ENCODE measurements at places on chromosomes 6 and 20.

- DNase-seq, result no peak
Measured at GRCh38 chr6:12478921-12479320, 188.8 kb downstream of the EDN1 start.

- DNase-seq, result no peak
Measured at GRCh38 chr6:37584654-37585522, 85.2 kb upstream of the CCDC167 start.

DNA sequence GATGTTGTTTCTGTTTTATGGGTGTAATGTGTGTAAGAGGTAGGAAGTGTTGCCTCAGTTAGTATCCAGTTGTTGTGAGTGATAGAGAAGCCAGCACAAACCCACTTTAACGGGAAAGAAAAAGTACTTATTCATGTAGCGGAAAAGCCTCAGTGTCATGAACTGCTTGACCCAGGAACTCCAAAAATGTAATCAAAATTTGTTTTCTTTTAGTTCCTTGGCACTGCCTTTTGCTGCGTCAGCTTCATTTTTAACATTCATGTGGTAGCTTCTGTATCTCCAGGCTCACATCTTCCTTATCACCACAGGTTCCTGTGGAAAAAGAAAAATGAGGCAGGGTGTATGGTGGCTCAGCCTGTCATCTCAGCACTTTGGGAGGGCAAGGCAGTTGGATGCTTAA lies 46.4 kb upstream of the CCDC28A start:
- DNase-seq, result no peak

- no peak for DNase-seq
Measured at GRCh38 chr20:36315545-36316351, 9.6 kb downstream of the DLGAP4 start.

DNA sequence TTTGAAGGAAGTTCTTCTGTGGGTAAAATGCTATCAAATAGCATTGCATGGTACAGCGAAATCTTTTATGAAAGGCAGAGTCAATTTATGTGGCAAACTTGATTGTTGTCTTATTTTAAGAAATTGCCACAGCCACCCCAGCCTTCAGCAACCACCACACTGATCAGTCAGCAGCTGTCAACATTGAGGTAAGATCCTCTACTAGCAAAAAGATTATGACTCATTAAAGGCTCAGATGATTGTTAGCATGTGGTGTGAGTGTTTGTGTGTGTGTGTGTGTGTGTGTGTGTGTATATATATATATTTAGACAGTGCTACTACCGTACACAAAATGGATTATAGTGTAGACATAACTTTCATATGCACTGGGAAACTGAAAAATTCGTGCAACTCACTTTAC lies 27.8 kb downstream of the LRRN4 start:
- no peak for DNase-seq

DNA sequence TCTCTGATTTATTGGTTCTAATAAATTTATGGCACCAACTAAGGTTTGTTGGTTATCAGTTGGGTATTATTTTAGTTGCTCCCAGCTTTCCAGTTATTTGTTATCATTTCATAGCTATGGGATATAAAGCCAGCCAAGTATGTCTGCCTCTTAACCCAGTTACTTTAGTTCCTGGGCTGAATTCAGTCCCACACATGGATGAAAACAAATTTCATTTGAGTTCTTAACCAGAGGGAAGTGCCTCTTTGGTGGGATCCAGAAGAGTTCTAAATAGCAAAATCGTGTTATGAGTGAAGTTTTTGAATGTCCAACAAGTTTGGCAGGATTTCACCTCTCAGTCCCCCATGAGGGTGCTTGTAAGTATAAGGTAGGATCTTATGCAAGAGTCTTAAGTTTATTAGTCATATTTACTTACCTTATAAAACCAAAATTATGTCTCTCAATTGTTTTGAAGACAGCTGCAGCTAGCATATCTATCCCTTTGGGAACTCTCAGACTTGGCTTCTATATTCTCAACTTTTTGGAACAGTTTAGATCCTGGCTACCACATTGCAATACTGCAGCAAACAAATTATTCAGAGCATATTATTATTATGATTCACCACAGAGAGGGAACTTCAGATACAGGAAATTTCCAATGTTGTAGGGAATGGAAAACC lies 683.6 kb downstream of the BCKDHB start:
- DNase-seq, result no peak

DNA sequence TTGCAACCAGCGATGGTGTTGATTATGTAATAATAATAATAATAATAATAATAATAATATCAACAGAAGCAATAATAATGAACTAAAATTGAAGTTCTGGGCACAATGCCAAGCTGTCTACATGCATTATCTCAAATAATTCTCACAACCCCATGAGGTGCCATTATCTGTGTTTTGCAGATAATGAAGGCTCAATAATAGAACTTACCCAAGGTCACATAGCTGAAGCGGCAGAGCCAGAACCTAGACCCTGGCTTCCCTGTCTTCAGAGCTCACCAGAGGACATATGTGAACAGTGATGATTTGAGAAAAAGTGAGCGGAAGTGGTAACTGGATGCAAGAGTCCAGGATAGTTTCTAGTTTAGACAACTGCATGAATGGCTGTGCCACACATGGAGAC lies 91.0 kb downstream of the HIVEP1 start:
- DNase-seq, result no peak

- DNase-seq, result no peak
Measured at GRCh38 chr6:34095741-34096140, 50.1 kb downstream of the GRM4 start.

- no peak for DNase-seq
Measured at GRCh38 chr20:40160097-40160550, 528.9 kb downstream of the MAFB start.

- peak; percentile 20 for DNase-seq
Measured at GRCh38 chr20:25237610-25238318, 10.1 kb upstream of the PYGB start.

GRCh38 chr6:15309611-15310283 lies 63.9 kb downstream of the JARID2 start:
- DNase-seq, result no peak

GRCh38 chr6:170163405-170164170 lies 127.3 kb downstream of the DLL1 start:
- DNase-seq, result no peak

DNA sequence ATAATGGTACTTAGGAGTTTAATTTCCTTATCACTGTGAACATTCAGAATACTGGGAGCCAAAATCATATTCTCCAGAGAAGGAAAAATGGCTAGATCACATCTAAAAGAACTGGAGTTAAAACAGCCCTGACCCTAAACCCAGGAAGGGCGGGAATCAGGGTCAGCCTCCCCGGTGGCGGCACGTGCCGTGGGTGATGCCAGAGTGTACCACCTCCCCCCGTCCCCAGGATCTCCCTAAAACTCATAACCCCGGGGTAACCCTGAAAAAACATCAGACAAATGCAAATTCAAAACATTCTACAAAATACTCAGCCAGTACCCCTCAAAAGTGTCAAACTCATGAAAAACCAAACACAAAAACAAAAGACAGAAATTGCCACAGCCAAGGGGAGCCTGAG lies 148.3 kb downstream of the DLL1 start:
- no peak for DNase-seq

GRCh38 chr20:46717818-46718541 lies 8.5 kb downstream of the SLC2A10 start:
- no peak for DNase-seq

GRCh38 chr6:5724911-5725310 lies 281.8 kb downstream of the NRN1 start:
- DNase-seq, result no peak
